Spinal cord (tissue), 10 donors: ENCODE measurements at places on chromosomes 4 and X.

DNA sequence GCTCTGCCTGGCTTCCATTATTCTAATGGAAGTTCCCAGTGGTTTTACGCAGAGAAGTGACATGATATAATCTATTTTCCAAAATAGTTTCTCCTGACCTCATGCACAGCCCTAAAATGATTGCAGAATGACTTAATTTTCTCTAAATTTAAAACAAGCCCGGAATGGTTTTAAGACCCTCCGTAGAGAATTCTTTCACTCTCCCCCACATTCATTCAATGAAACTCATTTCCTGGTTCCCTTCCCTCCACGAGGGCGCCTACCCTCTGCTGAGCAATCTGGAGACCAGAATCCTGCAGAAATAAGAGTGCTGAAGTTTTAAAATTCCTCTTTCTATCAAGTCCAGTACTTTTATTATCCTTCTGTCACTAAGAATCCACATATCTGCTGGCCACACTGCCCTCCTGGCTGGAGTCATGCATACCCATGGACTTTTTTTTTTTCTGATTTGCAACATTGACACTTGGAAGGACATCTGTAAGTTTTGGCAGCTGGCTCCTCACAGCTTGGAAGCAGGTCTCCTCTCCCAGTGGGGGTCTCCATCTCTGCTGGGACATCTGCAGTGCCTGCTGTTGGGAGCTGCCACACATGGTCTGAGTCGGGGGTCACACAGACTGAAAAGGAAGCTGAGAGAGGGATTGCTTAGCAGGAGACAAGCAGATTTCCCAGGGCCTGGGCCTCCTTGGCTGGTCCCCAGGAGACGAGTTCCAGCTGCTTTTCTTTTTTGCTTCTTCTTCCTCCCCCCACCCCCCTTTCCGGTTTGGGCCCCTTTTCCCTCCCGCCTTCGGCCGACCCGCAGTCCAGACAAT, 86.1 kb downstream of the SOWAHB start:
- DNase-seq: peak; percentile 84

- no peak for DNase-seq
Measured at GRCh38 chr4:96375367-96375766, 535.5 kb downstream of the PDHA2 start.

DNA sequence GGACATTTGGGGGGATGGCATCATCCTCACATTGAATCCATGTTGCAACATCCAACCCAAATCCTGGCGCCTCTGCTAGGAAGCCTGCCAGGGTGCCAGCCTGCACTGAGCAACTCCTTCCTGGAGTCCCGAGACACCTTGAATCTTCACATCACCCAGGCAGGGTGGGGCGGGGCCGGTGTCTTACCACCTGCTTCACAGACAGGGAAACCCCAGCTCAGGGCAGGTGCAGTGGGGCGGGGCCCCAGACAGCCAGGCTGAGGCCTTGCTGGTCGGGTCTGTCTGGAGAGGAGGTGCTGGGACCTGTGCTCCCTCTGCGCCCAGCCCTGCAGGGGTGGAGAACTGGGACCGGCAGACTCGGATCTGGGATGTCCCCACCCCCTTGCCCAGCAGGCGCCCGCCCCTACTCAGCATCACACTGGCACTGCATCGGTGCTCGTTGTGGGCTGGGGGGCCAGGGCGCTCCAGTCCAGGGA, 31.5 kb upstream of the HTRA3 start:
- DNase-seq: no peak

GRCh38 chr4:165151734-165152133, 39.1 kb upstream of the TMEM192 start:
- DNase-seq: no peak

DNA sequence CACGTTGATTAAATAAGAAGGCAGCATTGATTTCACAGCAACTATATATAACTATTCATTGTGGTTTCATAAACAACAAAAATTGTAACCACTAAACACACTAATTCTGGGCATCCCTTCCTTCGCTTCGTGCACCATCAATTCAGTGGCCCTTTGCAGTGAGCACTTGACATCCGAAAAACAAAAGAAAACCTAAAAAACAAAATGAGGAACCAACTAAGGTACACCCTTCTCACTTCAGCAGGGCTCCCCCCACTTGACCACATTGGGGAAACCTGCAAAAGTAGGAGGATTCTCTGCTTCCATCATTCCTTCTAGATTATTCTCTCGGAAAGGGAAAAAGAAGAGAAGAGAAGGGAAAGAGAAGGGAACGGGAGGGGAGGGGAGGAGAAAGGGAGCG, 28.3 kb downstream of the NBDY start:
- no peak for DNase-seq

DNA sequence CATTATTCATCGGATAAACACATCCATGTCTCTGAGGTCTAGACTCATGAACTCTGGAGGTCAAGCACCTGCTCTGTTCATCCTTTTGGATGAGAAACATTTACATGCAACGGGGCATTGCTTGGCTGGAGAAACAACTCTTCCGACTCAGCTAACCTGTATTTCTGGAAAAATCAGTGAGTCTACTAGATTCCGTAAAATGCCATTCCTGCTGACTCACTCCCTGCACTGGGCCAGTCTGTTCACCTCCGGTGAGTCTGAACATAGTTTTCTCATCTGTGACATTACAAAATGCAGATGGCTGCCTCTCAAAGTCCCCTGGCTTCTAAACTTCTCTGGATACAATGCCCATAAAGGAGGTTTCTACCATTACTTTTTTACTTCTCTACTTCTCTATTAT, 185.7 kb upstream of the HS3ST1 start:
- DNase-seq: no peak

- DNase-seq: no peak
Measured at GRCh38 chrX:105694839-105695238, 127.5 kb upstream of the NRK start.

- peak; percentile 76 for DNase-seq
Measured at GRCh38 chr4:139763672-139764071, 98.1 kb downstream of the MGST2 start.

DNA sequence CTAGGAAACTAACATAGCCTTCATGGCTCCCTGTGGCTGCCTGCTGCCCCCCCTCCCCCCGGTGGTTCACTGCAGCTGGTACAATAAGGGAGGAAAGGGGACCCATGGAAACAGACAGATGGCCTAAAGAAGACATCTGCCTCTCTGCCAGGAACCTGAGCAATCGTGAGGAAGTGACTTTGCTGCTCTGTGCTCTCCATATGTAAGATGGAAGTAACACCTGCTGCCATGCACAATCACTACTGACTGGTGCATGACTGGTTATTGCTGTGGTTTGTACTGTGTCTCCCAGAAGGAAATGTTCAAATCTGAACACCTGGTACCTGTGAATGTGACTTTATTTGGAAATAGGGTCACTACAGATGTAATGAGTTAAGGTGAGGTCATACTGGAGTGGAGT, 43.6 kb downstream of the CD99L2 start:
- DNase-seq: no peak

- no peak for DNase-seq
Measured at GRCh38 chr4:98720871-98721480, 62.6 kb upstream of the TSPAN5 start.

DNA sequence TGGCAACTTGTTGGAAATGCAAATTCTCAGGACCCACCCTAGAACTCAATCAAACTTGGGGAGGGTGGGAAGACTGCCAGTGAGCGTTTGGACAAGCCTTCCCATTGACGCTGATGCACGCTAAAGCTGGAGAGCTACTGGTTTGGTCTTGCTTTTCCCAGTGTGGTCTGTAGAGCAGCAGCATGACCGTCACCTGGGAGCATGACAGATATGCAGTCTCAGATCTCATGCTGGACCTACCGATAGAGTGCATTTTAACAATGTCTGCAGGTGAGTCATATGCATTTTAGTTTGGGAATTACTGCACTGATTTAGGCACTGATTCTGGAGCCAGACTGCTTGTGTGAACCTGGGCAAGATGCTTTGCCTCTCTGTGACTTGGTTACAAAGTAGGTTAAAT, 27.2 kb downstream of the HPF1 start:
- no peak for DNase-seq

DNA sequence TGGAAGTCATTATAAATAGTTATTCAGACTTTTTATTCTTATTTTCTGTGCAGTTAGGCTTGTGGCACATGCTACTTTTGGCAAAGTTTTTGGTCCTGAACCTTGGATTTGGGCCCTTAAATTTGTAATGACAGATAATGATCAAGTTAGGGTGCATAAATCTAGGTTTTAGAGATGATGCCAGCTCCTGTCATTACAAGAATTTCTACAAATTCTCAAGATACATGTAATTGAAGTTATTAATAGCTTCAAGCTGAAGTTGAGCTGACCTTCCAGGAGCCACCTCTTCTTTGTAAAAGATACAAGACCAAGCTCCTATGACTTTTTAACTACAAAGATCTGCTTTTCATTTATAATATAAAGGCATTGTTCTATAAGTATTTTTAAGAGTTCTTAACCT, 255.6 kb upstream of the UGT8 start:
- no peak for DNase-seq

DNA sequence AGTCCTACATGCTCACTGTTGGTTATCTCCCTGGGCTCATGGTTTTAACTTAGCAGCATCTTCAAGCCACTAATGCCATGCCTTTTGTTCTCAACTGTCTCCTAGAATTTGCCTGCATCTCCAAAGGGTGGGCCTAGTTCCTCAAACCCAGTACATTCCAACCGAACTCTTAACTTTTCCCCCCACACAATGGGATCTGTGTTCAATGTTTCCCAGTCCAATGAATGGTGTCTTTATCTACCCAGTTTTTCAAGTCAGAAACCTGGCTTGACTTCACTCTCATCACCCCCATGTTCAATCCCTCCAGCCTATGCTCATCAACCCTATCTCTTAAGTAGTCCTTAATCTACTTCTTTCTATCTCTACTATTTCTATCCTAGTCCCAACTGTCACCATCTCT, 12.9 kb downstream of the CD40LG start:
- DNase-seq: no peak

- DNase-seq: no peak
Measured at GRCh38 chr4:24917076-24917856, 4.4 kb upstream of the CCDC149 start.

- DNase-seq: no peak
Measured at GRCh38 chrX:56800307-56800706, 71.3 kb downstream of the NBDY start.

- no peak for DNase-seq
Measured at GRCh38 chrX:109728173-109728535, 4.9 kb downstream of the ACSL4 start.

- DNase-seq: no peak
Measured at GRCh38 chr4:15451866-15452765, 17.6 kb upstream of the CC2D2A start.

GRCh38 chrX:106300656-106301055, 132.6 kb downstream of the PWWP3B start:
- DNase-seq: no peak

GRCh38 chr4:38914854-38915253, 47.2 kb downstream of the FAM114A1 start:
- DNase-seq: no peak

DNA sequence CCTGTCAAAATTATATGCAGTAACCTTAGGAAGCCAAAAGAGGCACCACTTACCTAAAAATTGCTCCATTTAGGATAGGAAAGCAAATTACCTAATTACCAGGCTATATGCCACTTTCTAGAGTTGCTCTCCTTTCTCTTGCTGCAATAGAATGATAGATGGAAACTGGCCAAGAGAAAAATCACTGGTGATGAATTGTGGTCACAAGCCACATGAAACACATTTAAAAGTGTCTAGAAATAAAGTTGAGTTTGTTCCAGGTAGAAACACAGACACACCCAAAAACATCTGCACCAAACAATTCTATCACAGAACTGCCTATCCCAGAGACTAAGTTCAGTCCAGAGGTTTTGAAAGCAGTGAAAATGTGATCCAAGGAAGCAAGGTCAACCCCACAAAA, 337.7 kb downstream of the PCDH19 start:
- no peak for DNase-seq

DNA sequence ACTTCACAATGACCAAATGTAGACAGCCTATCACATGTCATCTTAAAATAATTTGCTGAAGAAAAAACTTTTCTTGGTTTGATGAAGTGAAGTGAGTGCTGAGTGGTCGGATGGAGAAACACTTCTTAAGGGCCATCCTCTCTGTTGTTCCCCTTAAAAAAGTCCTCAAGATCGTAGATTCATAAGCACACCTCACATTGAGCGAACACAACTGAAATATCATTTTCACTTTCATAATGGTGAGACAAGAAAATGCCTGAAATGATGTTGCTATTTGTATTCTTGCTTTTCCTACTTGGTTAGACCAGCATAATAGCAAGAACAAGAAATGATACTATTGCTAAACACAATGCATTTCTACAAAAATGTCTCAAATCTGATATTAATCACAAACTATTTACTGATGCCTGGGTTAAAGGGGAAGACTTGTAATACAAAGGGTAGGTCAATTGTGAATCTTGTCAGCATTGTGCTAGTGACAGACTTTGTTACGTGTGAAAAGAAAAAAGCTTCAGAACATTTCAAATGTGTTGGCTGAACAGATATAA, 305.6 kb upstream of the NR3C2 start:
- DNase-seq: no peak

- no peak for DNase-seq
Measured at GRCh38 chrX:78979789-78980464, 34.7 kb downstream of the P2RY10 start.

- no peak for DNase-seq
Measured at GRCh38 chr4:102554992-102555391, 53.8 kb downstream of the NFKB1 start.

DNA sequence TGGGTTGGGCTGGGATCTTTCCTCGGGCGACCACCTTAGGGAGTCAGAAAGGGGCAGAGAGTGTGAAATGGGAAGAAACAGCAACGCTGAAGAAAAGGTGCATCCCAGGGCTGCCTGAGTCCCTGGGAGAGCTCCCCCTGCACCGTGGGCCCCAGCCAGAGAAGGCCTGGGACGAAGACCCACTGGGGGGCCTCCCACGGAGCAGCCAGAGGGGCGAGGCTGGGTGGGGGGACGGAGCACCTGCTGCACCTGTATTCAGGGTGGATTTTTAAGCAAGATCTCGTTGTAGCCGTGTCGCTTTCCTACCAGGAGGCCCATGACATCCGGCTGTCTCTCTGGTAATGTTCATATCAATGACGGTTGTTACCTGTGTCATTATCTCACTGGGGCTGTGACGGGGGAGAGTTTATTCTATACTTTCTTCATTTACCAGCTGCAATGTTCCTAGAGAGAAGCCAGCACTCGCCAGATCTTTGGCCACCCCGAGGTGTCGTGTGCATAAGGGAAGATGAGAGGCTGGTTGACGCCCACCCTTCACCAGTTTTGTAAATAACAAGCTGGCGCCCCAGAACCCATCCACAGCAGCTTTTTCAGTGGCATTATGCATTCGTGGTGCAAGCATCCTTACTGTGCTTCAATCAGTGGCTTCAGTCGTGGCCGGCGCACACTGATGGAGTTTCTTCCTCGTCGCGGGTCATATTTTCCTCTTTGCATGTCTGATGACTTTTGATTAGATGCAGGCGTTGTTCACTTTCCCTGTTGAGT, 5.6 kb upstream of the PCGF3 start:
- DNase-seq: no peak
